ENCODE measurements at places on chromosomes 3 and 15.

DNA sequence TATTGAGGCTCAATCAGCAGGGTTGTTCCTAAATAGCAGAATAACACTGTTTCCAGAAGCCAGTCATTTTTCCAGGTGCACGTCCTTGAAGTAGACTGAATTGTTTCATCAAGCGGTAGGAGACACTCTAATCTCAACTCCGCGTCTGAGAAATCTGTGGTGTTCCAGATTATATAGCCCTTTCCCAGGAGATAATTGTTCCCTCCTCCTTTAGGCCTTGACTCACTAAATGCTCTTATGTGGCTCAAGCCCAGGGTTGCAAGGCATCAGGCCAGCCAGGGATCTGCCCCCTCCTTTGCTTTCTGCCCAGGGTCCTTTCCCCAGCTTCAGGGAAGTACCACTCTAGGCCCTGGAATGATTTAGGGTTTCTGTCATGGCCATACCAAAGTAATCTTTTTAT, 5.7 kb upstream of the HLTF start:
- DNase-seq, result no peak

- DNase-seq, result no peak
These were observed 13.0 kb downstream of the PHLDB2 start for GRCh38 chr3:111871809-111872623.

DNA sequence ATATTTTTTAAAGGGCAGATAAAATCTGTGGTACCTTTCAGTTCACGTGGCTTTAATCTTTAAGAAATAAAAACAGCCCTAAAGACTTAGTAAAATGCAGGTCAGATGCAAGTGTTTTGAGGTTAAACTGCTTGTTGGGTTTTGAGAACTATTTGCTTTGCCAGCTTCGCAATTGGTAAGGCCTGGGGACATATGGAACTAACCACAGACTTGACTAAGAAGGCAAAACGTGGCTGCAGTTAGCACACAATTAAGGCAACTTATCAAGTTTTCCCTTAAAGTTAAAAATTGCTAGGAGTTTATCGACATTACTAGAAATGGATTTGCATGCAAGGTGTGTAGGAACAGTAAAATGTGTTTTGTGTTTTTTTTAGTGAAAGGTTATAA, 206.9 kb downstream of the ZNF385D start:
- no peak for DNase-seq

DNA sequence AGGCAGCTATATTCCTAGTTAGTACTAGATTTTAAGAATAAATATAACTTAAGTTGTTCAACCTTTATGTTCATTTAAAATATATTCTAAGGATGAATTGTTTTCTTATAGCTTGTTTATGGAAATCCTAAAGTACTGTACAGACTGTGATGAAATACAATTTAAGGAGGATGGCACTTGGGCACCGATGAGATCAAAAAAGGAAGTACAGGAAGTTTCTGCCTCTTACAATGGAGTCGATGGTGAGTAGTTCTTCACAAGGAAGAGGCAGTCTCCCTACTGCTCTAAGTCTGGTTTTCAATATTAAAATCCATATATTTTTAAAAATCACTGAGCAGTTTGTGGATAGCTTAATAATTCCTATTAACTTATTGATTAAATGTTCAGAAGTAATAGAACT, 29.6 kb downstream of the CALML4 start:
- DNase-seq, result no peak

DNA sequence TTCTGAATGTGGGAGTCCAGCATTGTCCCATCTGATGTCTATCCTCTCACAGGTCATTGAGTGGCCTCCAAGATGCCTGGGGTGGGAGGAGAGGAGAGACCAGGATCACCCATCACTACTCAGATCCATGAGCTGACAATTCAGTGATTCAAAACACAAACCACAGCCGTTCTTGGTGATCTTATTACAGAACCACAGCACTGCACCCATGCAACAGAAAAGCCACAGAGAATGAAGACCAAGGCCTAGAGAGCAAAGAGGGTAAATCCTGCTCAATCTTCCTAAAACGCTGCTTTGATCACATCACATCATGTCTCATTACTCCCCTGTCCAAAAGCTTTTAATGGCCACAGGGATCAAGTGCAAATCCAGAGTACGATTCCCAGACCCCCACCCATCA, 23.5 kb downstream of the ANP32A start:
- no peak for DNase-seq

GRCh38 chr15:73941871-73942635, 15.8 kb downstream of the LOXL1 start:
- DNase-seq, result no peak

DNA sequence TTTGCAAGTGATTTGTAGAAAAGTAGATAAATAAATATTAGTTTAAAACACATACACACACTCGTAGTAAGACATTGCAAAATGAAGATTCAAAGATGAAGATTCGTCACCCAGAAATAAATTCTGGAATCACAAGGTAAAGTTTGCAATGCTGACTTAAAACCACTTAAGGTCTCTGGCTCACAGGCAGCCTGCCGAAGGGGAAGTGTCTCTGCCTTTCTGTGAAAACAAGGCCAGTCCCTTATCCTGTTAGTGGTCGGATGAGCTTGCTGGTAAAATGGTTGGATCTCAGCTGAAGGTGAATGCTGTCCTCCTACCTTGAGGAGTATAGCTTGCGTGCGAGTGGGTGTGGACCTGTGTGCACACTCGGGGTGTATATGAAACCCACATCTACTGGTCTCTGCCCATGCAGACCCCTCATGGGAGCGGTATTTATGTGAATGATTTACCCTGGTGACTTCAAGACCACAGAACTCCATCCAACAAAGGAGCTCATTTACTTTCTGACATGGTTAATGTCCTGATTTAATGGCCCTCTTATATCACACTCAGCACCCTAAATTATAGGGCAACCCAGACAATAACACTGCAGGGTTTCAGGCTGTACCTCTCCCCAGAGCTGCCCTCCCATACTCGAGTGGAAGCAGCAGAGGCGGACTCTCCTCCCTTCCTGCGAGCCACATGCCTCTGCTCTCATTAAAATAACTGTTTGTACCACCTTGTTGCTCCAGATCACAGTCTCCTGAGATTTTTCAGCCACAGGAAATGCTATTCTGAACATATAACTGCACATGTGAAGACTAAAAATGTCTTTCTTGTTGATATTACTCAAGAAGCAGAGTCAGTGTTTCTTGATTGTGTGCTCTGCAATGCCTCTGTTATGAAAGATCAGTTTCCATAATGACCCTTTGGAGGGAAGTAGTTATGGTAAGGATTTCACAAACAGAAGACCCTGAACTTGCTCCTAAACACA, 45.9 kb upstream of the ALDH1A3 start:
- no peak for DNase-seq

GRCh38 chr15:95091444-95091843, 860.1 kb downstream of the MCTP2 start:
- no peak for DNase-seq

DNA sequence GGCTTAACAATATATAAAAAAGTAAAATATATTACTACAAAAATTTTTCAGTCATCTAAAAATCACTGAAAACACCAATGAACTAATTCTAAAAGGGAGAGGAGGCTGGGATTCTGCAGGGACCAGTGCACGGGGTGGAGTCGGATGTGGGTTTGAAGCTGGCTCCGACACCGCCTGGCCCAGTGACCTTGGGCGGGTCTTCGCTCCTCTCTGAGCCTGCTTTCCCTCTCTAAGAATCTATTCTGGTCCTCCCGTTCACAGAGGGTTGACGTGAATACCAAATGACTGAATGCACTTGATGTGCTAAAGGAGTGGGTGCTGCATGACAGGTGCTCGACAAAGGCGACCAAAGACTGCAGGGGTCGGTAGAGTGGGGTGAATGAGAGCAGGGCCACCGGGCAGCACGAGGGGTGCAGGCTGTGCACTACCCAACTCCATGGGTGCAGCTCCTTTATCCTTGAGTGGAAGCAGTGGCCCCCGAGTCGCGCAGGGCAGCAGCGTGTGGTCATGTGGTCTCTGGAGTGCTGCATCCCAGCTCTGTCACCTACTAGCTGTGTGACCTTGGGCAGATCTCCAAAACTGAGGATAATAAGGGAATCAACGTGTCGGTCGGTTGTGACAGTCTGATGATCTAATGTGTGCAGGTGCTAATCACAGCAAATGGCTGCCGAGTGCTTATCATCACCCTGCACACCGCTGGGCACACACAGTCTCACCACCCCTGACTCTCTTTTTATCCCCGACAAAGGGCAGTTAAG, 8.6 kb upstream of the IQSEC1 start:
- DNase-seq, result no peak

- DNase-seq, result no peak
These were observed 325.4 kb downstream of the UACA start for GRCh38 chr15:70437882-70438451.

GRCh38 chr3:66423791-66424190, 77.0 kb downstream of the LRIG1 start:
- no peak for DNase-seq

GRCh38 chr3:66404903-66405700, 95.7 kb downstream of the LRIG1 start:
- no peak for DNase-seq

DNA sequence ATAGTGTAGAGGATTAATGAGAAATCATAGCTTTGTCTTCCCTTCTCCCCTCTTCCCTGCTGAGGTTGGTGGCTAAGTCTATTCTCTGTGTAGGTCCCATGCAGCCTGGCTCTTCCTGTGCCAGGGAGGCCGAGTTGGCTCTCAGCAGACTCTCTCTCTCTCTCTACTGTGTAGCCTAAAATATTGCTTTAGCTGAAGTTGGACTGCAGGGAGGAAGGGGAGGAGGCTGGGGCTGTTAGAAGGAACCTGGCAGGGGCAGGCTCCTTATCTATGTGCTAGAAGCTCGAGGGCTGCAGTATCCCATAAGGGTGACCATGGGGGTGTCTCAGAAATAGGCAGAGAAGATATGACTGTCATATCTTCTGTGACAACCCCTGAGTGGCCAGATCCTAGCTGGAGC, 160.8 kb downstream of the EPHB1 start:
- no peak for DNase-seq

DNA sequence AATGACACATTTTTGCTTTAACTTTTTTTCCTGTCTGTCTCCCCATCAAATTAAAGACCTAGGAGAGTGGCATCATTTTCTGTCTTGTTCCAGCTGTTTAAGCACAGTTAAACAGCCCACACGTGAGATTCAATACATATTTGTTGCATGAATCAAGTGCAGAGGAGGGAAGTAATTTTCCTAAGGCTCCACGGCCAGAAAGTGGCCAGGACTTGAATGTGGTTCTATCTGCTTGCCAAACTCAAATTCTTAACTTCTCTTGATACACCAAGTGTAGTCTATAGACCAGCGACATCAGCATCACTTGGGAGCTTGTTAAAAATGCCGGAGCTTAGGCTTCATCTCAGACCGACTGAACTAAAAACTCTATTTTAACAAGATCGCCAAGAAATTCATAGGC, 724.8 kb upstream of the CFAP20DC start:
- DNase-seq, result no peak

GRCh38 chr3:127262533-127262932, 25.3 kb downstream of the PRR20G start:
- DNase-seq, result no peak

DNA sequence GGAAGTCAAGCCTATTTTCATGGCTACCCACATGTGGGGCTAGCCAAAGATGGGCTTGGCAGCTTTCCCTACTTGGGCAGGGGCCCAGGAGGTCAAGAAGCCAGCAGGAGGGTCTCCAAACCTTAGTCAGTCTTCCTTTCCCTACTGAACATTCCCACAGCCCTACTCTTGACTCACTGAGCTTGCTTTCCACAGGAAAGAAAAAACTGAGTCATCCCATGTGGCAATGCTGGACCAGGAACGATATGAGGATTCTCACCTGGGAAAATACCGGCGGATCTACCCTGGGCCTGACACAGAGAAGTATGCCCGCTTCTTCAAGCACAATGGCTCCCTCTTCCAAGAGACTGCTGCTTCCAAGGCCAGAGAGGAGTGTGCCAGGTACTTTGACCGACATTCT, 3.7 kb upstream of the NGRN start:
- DNase-seq, result no peak

- DNase-seq, result no peak
These were observed 9.1 kb downstream of the AMOTL2 start for GRCh38 chr3:134364936-134365765.

DNA sequence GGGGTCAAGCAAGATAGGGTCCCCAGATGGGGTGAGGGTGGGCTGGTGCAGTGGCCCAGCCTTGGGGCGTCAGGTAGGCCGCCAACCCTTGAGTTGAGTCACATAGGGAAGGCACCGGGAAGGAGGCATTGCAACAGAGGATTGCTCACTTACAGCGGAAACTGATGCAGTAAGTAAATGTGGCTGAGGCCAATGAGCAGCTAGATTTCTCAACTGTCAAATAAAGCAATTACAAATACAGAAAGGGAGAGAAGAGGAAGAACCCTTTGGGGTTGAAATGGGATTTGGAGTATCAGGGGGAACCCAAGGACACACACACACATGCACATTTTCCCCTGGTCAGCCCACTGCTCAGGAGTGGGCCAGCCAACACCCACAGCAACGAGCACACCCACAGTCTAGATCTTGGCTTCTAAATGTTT, 44.0 kb downstream of the CHSY1 start:
- no peak for DNase-seq

DNA sequence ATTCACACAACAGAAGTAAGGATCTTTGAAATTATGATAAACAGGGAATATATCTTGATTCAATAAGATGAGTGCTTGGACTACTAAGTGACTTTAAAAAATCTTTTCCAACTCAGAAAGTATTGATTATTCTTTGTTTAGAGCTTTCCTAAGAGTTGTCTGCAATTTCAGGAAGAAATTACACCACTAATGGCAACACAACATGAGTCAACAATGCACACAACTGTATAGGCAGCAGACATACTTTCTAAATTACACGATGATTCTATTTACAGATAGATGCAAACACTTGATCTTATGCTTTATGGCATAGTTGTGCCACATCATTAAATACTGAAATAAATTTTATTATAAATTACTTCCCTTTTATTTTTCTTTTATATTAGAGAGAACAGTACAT, 4.4 kb downstream of the NAA50 start:
- DNase-seq, result no peak

GRCh38 chr15:72042054-72042453, 75.9 kb downstream of the MYO9A start:
- no peak for DNase-seq

DNA sequence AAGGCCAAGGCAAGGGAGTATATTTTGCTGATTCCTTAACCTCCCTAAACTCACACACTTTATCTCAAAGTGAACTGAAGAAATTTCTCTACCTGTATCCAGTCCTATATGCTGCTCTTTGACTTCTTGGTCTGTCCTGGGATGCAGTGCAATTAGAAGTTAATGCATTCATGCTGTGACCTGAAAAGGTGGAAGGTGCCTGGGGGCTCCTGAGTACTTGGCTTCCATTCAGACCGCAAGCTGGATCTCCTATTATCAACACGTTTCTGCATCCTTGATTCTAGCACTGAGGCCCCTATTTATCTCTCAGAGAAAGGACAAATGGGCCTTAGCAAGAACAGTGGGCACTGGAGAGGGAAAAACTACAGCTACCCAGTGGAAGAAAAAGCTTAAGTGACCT, 17.7 kb upstream of the CADPS start:
- DNase-seq, result no peak

GRCh38 chr3:150142936-150143335, 172.2 kb upstream of the PFN2 start:
- no peak for DNase-seq

Data from stimulated activated CD4-positive, alpha-beta T cell treated with anti-CD3 and anti-CD28 coated beads, Interleukin-2, amount 100 ng/mL, for 48 hours (primary cell).